HEK293T (cell line): ENCODE measurements at places on chromosomes 1 and 21.

GRCh38 chr1:21366288-21366687 lies 73.6 kb upstream of the NBPF3 start:
- DNase-seq: no peak

- no peak for DNase-seq
These were observed 84.3 kb upstream of the ARHGAP29 start for GRCh38 chr1:94321662-94322061.

- DNase-seq: no peak
These were observed 11.1 kb downstream of the CHD5 start for GRCh38 chr1:6168947-6169586.

GRCh38 chr1:55927702-55928290 lies 651.6 kb downstream of the PLPP3 start:
- DNase-seq: no peak

GRCh38 chr1:91454136-91454535 lies 46.5 kb upstream of the CDC7 start:
- DNase-seq: no peak

GRCh38 chr21:33496345-33496744 lies 4.8 kb upstream of the DNAJC28 start:
- no peak for DNase-seq

- no peak for DNase-seq
These were observed 12.5 kb downstream of the QSOX1 start for GRCh38 chr1:180167021-180167701.

- DNase-seq: no peak
These were observed 23.8 kb upstream of the DIPK1A start for GRCh38 chr1:92985101-92985500.

DNA sequence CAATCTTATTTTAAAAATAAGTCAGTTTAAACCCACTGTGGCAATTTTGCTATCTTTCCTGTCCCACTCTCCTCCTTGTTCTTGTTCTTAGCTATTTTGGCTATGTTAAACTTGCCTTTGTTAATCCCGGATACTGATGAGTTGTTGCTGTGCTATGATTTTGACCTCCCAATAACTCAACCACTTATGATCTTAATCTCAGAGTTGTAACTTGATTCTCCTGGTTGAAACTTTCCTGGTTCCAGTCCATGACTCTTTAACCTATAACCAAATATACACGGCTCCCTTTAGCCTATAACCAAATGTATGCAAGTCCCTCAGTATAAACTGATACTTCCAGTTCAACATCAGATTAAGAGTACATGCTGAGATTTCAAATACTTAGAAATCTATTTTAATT lies 15.6 kb upstream of the ACADM start:
- no peak for DNase-seq

DNA sequence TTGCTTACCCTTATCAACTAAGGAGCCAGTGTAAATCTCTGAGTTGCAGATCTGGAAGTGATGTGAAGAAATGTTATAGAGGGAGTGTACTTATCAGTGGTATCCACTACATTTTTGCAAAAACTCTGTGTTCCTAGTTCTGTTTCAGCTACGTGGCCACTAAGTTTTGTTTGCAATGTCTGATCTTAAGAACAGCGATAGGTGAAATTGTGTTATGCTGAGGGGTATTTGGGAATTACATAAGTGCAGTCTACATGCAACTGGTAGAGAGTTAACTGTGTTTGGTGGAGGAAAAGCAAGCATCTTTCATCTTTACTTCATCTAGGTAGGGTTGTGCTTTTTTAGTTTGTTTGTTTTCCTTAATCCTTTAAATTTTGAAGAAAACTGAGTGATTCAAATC lies 198.8 kb upstream of the SGIP1 start:
- DNase-seq: no peak

GRCh38 chr1:181971424-181971823 lies 90.1 kb downstream of the ZNF648 start:
- no peak for DNase-seq

GRCh38 chr1:117779364-117779763 lies 150.1 kb downstream of the GDAP2 start:
- DNase-seq: no peak

DNA sequence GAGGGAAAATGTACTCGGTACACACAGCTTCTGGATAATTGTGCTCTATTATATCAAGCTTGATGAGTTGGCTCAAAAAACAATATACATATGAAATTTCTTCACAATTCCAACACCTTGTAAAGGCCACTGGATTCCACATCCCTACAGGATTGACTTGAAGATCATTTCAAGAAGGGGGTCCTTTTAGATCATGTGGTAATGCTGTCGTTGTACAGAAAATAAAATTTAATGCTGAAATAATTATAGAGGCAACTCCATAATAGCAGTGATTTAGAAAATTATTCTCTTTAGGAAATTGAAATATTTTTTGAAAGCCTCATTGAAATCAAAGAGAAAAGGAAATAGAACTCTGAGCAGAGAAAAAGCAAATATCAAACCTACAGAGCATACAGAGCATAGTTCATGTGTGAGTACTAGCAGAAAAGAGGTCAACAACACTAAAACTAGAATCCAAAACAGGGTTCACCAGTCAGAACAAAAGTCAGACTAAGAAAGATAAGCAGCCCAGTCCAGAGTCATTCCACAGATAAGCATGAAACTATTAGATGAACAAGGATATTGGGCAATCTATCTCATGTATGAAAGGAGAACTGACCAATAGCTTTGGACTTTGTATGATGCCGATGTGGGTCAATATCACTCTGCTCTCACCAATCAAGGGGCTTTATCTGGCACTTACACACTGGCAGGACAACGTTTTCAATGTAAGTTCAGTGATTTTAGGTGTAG lies 79.5 kb upstream of the PALMD start:
- no peak for DNase-seq

DNA sequence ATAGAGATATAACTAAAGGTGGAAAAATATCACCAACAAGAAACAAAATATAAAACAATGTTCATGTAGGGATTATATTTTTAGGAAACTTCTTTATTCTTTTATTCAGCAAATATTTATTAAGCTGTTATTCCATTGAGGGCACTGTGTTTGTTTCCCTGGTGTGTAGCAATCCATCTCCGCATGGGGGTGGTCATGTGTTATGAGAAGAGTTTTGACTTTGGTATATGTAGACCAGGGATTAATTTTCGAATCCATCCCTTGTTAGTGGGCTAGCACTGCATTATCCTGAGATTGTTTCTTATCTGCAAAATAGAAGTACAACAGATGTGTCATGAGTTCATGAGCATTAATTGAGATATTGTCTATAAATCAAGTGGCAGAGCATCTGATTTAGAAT lies 190.2 kb upstream of the LRRC7 start:
- DNase-seq: no peak

- DNase-seq: no peak
These were observed 47.4 kb downstream of the ACTN2 start for GRCh38 chr1:236733653-236734052.

DNA sequence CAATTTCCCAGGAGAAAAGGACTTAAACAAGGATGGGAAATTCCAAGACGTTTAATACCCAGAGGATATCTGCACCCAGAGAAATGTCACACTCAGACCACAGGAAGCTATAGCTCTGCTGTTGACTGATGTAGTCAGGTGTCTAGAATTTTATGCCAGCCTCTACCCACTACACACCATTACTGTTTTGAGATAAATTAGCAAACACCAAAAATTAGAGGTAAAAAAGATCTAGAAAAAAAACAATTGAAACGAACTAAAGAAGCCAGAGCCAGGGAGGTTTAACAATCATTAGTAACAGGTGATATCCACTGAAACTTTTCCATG lies 519.9 kb downstream of the SMYD3 start:
- no peak for DNase-seq
